ENCODE measurements at places on chromosomes 13 and 19.

DNA sequence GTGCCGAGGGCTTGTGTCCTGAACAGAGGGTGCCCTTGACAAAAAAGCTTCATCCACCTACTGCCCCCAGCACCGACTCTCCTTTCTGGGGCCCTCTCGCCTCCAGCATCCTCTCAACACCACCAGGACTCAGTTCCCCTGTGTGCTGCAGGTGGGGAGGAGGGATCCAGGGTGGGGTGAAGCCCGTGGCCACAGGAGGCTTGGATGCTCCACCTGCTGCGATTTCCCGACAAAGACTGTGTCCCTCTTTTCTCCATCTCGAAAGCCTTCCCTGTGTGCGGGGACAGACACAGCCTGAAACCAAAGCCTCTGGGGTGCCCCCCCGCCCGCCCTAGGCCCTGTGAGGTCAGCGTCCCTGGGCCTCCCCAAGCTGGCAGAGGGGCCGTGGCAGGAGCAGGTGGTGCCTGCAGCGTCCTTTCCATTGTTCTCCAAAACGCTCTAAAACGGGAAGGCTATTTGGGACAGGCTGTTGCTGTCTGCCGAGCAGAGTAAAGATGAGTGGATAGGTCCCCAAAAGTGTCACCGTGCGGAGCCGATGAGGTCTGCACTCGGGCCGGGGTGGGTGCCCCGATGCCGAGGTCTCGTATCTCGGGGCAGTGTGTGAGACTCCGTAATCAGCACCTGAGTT, 185.7 kb downstream of the PTPRS start:
- no peak for DNase-seq

- DNase-seq: no peak
Measured at GRCh38 chr13:59340581-59340980, 823.1 kb downstream of the DIAPH3 start.

- DNase-seq: no peak
Measured at GRCh38 chr19:9786819-9787218, 18.3 kb upstream of the ZNF846 start.

DNA sequence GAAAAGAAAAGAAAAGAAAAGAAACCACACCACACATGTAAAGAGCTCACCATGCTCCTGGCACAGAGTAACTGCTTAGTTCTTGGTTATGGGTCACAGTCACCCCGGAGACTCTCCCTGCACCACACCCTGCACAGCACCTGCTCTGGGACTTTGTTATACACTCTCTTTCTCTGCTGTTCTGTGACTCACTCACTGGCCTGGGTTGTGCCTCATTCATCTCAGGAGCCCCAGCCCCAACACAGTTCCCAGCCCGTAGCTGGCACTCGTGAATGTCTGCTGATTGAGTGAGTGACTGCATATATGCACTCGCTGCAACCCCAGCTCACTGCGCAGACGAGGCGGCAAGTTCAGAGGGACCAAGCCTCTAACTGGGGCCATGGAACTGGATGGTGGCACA, 22.9 kb upstream of the ZNF507 start:
- no peak for DNase-seq

- DNase-seq: no peak
Measured at GRCh38 chr19:16327911-16328823, 3.5 kb downstream of the KLF2 start.

- DNase-seq: no peak
Measured at GRCh38 chr13:19984430-19985218, 26.1 kb downstream of the ZMYM2 start.

DNA sequence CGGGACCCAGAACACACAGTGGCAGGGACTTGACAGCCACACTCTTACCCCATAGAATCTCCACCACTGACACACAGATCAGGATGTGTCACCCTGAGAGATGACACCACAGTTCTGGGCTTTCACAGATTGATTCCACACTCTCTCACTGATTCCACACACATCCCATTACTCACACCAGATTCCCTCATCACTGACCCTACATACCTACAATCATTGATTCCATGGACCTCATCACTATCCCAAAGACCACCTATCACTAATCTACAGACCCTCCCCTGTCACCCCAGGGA, 57.6 kb upstream of the ZNF527 start:
- DNase-seq: no peak

All from NT2/D1 (cell line).